ENCODE measurements at places on chromosomes 6 and 20.
A peak's percentile ranks its signal among the peaks of the same experiment; 100 is the strongest.

GRCh38 chr20:44187772-44188709 is 1.1 kb upstream of the JPH2 start:
- DNase-seq, result no peak

GRCh38 chr20:62900692-62901584 is 25.4 kb downstream of the DIDO1 start:
- no peak for DNase-seq

DNA sequence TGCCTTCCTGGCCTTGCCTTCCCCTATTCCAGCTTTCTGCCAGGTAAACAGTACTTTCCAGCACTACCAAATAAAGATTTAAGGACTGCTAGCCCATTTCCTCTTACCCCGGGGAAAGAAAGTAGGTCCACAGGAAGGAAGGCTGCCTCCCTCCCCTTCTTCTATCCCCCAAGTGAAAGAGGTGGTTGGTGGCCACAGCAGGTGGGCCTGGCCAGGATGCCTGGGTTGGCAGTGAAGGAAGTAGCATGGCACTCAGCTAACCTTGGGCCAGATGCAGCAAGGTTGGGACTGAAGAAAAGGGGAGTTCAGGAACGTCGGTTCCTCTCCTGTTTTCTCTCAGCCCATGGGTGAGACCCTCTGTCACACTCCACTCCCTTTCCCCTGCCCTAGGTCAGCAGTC is 8.9 kb downstream of the NFKBIL1 start:
- no peak for DNase-seq

- DNase-seq, result no peak
These were observed 96.7 kb downstream of the PHF3 start for GRCh38 chr6:63732336-63732735.

DNA sequence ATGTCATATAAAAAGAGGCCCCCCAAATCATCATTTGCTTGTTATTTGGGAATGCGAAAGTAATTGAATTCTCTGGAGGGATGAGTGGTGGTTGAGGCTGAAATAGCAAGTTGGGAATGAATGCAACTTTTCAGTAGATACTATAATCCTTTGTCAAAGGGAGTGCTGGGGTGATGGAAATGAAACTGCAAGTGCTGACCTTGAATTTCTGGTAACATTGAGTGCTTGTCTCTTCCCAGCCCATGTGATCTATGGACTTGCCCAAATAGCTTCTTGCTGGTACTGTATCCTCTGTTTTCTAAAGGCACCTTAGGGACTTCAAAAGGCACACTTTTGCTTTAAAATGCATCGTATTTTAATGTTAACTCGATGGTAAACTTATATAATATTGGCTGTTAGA is 14.8 kb downstream of the PAQR8 start:
- no peak for DNase-seq

DNA sequence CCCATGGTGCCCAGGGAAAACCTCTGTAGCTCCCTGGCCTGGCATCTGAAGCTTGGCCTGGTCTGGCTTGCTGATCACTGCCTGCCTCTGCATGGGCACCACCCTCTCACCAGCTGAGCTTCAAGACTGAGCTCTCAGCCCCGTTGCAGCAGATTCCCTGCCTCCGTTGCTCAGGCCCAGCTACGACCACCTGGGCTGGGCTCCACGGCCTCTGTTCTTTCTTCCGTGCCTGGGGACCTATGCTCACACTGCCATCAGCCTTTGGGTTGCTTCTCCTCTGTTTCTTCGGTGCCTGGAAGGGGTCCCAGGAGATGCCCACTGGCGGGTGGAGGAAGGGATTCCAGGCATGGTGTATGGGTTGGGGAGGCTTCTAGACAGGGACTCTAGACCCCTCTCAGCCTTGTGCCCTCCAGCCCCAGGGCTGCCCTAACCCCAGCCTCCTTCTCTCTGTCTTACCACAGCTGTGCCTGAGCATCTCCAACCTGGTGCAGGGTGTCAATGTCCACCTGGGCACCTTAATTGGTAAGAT is 9.1 kb downstream of the BPIFB2 start:
- no peak for DNase-seq

GRCh38 chr6:117601811-117602150 is 530 bp downstream of the GOPC start:
- no peak for DNase-seq

- no peak for DNase-seq
These were observed 365.8 kb upstream of the OPRM1 start for GRCh38 chr6:153673225-153673624.

- no peak for DNase-seq
These were observed 20.7 kb downstream of the DEFB115 start for GRCh38 chr20:31278178-31278577.

- no peak for DNase-seq
These were observed 541 bp downstream of the SNX21 start for GRCh38 chr20:45833883-45834796.

DNA sequence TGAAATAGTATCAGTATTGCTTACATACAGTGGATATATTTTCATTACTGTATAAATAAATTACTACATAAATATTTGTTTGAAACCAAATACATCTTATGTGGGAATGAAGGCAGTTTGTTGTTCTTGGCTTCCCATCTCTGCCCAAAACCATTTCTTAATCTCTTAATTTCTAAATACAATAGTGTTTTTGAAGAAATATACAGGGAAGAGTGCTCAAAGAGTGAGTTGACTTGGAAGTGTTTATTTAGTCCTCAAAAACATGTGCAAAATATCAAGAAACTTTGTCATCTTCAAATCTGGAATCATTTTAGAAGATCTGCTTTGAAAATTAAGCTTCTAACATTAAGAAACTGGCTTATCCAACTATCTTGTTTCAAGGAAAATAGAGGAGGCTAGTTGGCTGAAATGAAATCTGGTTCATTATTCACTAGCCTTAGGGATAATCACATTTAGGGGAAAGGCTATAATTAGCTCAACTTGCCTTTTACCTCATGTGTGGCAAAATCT is 259.8 kb upstream of the FLRT3 start:
- no peak for DNase-seq

DNA sequence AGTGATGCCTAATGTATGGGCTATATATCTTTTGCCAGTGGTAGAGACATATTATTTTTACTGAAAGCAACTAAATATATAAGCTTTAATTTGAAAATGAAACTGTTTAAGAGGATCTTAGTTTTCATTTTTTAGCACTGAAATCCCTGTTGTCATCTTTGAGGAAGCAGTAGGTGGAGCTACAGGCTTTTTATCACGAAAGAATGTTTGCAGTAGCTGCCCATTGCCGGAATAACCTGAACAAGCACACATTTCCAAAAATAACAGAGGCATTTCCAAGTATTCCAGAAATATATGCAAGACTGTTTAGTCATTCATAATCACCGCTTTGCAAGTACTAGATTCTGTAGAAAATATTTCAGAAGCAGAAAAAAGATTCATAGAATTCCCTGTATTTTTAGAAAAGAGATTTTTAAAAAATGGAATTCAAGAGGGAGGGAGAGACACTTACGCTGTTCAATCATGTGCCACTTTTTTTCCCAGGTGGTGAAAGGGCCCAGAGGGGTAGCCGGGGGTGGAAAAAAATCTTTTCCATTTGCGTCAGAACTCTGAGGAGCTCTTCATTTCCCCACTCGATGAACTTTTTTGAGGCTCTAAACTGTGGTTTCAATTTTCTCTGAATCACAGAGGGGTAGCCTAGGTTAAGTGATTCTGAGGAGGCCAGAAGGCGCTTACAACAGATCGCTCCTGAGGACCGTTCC is 142.5 kb upstream of the FERMT1 start:
- no peak for DNase-seq

DNA sequence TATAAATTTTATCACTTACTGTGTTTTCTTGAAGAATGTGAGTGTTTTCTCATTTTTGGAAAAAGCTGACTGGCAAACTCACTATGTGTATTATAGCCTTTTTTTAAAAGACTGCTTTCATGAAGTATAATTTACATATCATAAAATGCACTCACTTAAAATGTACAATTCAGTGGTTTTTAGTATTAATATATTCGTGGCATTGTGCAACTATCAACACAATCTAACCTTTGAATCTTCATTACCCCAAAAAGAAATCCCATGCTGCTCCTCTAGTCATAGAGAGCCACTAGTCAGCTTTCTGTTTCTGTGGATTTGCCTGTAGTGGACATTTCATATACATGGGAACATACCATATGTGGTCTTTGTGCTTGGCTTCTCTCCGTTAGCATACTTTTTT is 143.8 kb downstream of the PLCB4 start:
- DNase-seq, result no peak

DNA sequence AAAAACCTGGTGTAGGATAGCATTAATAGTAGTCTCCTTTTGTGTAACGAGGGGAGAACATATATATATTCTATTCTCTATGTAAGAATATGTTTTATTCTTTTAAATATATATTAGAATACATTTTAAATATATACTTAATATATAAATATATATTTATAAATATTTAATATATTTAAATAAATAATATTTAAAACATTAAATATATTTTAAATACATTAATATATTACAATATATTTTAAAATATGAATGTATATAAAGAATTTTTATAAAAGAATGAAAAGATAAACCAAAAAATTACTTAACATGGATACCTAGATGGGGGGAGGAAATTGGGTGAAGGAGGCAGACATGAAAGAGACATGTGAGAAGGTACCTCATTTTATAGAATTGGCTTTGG is 53.0 kb upstream of the ZNF831 start:
- no peak for DNase-seq

DNA sequence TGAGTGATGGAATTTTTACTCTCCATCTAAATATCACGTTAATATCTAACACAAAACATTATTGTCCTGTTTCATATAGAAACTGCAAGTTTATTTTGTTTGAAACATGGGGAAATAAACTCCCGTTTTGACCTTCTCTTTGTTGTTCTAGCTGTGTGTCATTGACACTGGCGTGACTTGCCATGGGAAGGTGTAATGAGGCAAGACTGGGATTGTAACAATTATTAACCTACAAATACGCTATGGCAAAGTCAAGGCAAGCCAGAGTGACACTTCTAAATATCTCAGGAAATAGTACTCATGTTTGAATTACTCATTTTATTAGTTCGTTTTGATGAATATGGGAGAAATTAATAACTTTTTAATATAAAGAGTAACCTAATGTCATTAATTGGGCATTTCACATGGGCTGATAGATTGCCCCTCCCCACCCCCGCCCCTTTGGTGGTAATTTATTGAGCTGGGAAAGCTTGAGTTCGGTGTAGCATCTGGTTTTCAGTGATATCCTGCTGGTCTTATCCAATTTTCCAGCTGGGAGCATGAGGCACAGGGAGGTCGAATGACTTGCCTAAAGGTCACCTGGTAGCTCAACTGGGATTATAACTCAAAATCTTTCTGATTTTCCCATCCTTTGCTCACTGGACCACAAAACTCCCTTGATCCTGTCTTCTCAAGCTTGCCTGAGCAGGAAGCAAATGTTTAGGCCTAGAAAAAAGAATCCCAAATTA is 380.6 kb upstream of the JAG1 start:
- DNase-seq, result no peak

DNA sequence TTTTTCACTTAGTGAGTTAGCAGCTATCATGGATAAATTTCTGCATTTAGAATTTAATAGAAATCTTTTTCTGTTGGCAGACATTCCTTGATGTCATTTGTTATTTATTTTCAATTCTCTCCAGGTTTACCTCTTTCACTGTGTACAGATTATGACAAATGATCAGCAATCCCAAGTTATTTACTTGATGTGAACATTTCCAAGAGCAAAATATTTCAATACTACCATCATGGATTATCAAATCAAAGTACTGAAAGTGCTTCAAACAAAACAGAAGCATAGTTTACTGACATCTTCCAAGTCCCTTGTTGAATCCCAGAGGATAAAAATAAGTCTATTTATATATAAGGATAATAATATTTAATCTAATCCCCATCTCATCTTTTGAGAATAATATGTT is 852.2 kb upstream of the CITED2 start:
- no peak for DNase-seq

DNA sequence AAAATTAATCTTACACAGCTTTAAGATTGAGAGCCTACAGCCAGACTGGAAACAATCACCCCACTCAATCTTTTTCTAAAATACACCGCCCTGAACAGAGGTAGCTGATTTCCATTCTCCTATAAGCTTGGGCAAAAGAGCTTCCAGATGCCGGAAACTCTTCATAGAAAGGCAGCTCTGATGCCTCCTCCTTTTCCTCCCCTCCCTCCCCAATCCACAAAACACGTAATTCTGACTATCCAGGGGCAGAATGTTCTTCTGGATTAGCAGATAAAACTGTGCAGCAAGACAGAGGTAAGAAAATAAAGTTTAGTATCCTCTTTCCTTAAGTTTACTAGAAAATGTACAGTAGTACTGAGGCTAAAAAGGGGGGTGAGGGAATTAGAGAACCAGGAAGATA is 15.8 kb downstream of the ADNP start:
- no peak for DNase-seq

GRCh38 chr20:10559266-10559665 is 114.5 kb downstream of the JAG1 start:
- DNase-seq, result no peak

- DNase-seq, result peak; percentile 61
These were observed 5.3 kb downstream of the MMP9 start for GRCh38 chr20:46013829-46014516.

- DNase-seq, result no peak
These were observed 11.8 kb downstream of the CASS4 start for GRCh38 chr20:56423886-56424285.

DNA sequence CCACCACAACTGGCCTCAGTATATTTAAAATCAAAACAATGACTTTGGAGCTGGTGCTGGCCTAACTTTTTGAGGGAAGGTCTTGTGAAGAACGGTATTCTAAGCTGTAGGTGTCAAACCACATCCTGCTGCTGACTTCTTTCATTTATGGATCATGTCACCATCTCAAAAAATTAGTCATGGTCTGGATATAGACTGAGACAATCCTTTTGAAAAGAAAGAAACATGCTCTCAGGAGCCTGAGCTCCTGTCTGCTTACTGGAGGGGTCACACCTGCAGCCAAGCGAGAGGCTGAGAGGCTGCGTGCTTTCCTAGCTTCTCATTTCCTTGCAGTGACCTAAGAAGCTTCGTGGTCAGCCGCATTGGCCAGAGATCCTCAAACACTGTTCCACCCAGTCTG is 55.2 kb downstream of the TIAM2 start:
- peak; percentile 20 for DNase-seq

DNA sequence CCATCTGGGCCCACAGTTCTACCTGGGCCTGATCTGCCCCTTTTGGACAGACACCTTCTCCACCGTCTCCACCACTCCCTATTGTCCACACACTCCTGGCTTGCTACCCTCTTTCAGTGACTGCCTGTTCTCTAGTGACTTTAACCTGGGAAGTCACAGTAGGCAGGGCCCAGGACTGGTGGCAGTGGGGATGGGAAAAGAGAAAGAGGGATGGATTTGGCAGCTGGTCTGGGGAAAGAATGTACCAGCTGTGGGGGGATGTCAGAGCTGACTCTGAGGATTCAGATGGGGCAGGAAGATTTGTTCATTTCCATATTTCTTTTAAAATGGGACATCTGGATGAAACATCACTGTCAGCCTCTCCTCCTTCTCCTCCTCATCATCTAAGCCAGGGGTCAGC is 85.5 kb downstream of the SULF2 start:
- DNase-seq, result no peak

GRCh38 chr6:16420337-16420714 is 181.9 kb downstream of the GMPR start:
- no peak for DNase-seq

- no peak for DNase-seq
These were observed 556 bp upstream of the MROH8 start for GRCh38 chr20:37179683-37180524.

GRCh38 chr20:47150403-47151152 is 205.9 kb downstream of the ZMYND8 start:
- DNase-seq, result no peak

GRCh38 chr6:6892744-6893583 is 214.8 kb upstream of the RREB1 start:
- no peak for DNase-seq

All from GM18507 (cell line).